ENCODE measurements at places on chromosomes 11 and 22. TPM values are rescaled to one million over a fixed set of nuclear protein-coding genes. Genes with fewer than 3 reads are reported as not detected.
A peak's percentile ranks its signal among the peaks of the same experiment; 100 is the strongest.

DNA sequence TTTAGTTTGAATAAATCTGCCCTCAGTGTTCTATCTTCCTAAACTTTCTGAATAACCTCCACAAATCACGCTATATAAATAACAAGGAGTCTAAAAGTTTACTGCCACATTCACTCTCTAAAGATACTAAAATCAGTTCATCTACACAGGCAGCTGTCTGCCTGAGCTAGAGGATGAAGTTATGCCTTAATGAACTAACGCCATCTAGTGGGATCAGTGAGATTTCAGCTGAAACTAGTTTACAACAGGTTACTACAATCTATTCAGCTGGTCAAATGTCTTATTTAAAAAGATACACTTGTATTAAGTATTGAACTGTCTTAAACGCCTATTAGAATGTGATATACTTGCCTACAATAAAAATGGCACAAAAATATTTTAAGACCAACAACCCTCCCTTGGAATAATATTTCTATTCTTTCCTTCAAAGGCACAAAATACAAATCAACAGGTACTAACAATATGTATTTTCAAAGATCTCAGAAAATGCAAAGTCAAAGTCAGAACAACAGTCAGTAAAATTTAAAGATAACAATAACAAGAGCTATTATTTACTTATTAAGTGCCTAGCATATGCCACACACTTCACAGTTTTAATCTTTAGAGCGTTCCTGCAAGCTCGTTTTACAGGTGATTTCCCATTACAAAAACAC is 84.1 kb downstream of the LARGE2 start:
- H3K4me3 ChIP-seq: no peak overlapping the region
- no peaks in the 10 kb centered on the region for H3K36me3 ChIP-seq
- no peaks in the 10 kb centered on the region for H3K27me3 ChIP-seq
- peak; percentile 77 for DNase-seq

GRCh38 chr11:2930704-2931419 is 1.6 kb upstream of the PHLDA2 start:
- no peaks in the 10 kb centered on the region for H3K27me3 ChIP-seq
- no peaks in the 10 kb centered on the region for H3K36me3 ChIP-seq
- no peaks in the 10 kb centered on the region for H3K4me1 ChIP-seq
- DNase-seq: peak; percentile 86

DNA sequence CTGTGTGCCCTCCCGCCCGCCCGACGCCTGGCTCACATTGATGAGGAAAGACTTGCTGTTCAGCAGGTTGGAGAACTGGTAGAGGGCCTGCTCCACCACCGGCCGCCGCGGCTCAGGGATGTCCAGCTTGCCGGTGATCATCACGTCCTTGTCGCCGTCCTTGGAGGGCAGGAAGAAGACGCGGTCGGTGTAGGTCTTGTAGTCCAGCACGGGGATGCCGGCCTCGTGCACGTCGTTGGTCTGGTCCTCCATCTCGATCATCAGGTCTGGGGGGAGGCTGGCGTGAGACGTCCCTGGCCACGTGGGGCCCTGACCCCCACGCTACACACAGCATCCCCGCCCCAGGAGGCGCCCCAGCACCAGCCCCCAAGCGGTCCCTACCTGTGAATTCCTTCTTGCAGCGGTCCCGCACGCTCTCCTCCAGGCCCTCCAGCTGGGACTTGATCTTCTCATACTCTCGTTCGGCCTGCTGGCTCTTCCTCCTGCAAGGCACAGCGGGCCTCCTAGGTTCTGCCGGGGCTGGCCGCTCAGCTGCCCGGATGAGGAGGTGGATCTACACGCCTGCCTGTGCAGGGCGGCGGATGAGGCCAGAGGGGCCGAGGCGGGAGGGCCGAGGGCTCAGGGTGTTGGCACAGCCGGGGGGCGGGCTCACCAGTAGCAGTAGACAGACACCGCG is 10.7 kb upstream of the MAPK11 start:
- H3K36me3 ChIP-seq: peaks cover 94% of the 10 kb centered on the region
- no peak for DNase-seq
- no peak overlapping the region for H3K4me3 ChIP-seq
- H3K27me3 ChIP-seq: no peaks in the 10 kb centered on the region
- no peak overlapping the region for H3K27ac ChIP-seq
- peaks cover 12% of the 10 kb centered on the region for H3K4me1 ChIP-seq

DNA sequence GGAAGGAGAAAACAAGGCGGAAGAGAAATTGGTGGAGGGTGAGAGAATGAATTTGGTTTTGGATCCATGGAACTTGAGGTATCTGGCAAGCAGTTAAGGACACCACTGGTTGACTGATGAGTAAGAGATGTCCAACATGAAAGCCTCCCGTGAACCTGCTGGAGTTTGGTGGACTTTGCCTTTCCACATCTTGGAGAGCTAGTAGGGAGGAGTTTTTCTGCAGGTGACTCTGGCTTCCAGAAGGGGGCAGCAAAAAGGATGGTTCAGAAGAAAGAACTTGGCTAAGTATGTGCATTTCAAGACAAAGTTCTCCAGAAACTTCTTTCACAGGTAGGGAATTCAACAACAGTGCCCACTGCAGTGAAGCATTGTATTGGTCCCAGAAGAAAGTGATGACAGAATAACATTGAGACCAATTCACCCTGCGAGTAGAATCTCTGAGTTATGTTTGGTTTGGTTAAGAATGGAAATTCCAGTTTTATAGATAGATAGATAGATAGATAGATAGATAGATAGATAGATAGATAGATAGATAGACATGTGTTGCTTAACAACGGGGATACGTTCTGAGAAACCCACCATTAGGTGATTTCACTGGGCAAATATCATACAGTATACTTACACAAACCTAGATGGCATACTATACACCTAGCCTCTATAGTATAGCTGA is 28.5 kb downstream of the DCDC1 start:
- no peaks in the 10 kb centered on the region for H3K4me1 ChIP-seq
- no peaks in the 10 kb centered on the region for H3K36me3 ChIP-seq
- H3K27me3 ChIP-seq: no peaks in the 10 kb centered on the region
- H3K27ac ChIP-seq: no peak overlapping the region

DNA sequence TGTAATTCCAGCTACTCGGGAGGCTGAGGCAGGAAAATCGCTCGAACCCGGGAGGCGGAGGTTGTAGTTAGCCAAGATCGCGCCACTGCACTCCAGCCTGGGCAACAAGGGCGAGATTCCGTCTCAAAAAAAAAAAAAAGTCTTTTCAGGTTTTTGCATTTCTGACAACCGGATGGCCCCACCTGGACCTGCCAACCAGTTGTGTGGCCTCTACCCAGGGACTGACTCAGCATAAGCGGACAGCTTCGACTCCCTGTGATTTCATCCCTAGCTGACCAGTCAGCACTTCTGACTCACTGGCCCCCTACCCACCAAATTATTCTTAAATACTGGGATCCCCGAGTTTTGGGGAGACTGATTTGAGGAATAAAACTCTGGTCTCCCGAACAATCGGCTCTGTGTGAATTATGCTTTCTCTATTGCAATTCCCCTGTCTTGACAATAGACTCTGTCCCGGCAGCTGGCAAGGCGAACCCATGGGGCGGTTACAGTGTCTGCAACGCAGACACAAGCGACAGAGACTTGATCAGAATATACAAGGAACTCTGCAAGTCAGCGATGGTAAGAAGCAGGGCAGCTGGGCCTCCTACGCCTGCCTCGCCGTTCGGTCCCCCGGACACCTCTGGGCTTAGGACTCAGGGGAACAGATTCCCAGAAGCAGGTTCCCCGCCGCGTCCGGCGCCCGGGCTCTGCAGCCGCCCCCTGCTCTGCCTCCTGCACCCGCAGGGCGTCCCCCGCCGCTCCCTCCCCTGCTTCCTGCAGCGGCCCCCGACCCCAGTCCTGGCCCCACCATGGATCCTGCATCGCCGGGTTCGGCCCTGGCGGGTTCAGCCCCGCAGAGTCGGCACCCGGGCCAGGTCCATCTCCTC is 741 bp upstream of the TALDO1 start:
- peak overlapping the region; percentile 64 for H3K4me3 ChIP-seq
- no peaks in the 10 kb centered on the region for H3K27me3 ChIP-seq
- no peaks in the 10 kb centered on the region for H3K36me3 ChIP-seq
- H3K4me1 ChIP-seq: peaks cover 11% of the 10 kb centered on the region

DNA sequence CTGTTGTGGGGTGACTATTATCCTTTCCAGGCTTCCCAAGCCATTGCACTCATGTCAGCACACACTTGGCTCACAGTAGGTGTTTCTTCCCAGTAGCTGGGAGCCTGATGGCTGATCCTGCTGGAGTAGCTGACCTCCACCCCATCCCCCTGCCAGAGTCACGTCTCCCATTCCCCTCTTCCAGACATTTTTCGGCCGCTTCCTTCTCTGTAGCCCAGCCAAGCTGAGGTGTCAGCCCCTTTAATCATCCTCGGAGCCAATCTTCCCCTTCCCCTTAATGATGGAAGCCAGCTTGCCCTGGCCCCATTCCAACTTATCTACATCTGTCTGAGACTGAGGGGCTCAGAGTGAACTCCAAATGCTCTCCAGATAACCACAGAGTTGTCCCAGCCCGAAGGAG is 550.7 kb downstream of the MN1 start:
- H3K27me3 ChIP-seq: no peaks in the 10 kb centered on the region
- no peaks in the 10 kb centered on the region for H3K4me1 ChIP-seq
- H3K4me3 ChIP-seq: no peak overlapping the region
- no peaks in the 10 kb centered on the region for H3K36me3 ChIP-seq
- DNase-seq: no peak
- no peak overlapping the region for H3K27ac ChIP-seq

GRCh38 chr11:22521226-22521625 is 104.4 kb downstream of the FANCF start:
- no peaks in the 10 kb centered on the region for H3K36me3 ChIP-seq
- peak; percentile 18 for DNase-seq
- no peak overlapping the region for H3K4me3 ChIP-seq

GRCh38 chr11:59292611-59293010 is 66.1 kb upstream of the OR5AN1 start:
- H3K36me3 ChIP-seq: no peaks in the 10 kb centered on the region
- H3K4me1 ChIP-seq: no peaks in the 10 kb centered on the region
- no peak overlapping the region for H3K4me3 ChIP-seq
- DNase-seq: no peak

DNA sequence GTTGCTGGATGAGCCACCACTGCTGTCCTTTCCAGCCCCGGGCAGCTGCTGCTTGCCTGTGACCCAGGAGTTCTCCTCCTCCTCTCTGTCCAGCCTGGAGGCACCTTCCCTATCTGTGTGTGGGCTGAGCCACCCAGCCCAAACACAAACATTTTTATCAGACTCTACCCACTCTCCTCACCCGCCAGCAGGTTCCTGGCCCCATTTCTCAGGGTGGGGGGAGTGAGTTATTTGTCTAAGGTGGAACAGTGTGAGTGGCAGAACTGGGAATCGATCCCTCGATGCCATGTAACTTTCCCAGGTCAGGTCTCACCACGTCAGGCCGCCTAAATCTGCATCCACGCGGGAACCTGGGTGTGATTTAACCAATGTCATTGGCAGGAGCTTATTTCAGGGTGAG is 20.8 kb upstream of the SMIM38 start:
- no peak overlapping the region for H3K27ac ChIP-seq
- H3K27me3 ChIP-seq: no peaks in the 10 kb centered on the region
- DNase-seq: peak; percentile 23
- no peak overlapping the region for H3K4me3 ChIP-seq
- H3K4me1 ChIP-seq: no peaks in the 10 kb centered on the region
- H3K36me3 ChIP-seq: no peaks in the 10 kb centered on the region

GRCh38 chr22:46050916-46051614 is 74.1 kb upstream of the WNT7B start:
- H3K4me3 ChIP-seq: no peak overlapping the region
- no peaks in the 10 kb centered on the region for H3K27me3 ChIP-seq
- H3K4me1 ChIP-seq: peaks cover 5% of the 10 kb centered on the region
- DNase-seq: no peak
- no peaks in the 10 kb centered on the region for H3K36me3 ChIP-seq
- no peak overlapping the region for H3K27ac ChIP-seq

- no peaks in the 10 kb centered on the region for H3K4me1 ChIP-seq
- DNase-seq: no peak
- no peak overlapping the region for H3K4me3 ChIP-seq
- H3K27me3 ChIP-seq: no peaks in the 10 kb centered on the region
- H3K36me3 ChIP-seq: no peaks in the 10 kb centered on the region
- H3K27ac ChIP-seq: no peak overlapping the region
Measured at GRCh38 chr11:129643031-129643721, 172.5 kb upstream of the TMEM45B start.

- DNase-seq: no peak
- H3K4me3 ChIP-seq: no peak overlapping the region
- H3K27me3 ChIP-seq: no peaks in the 10 kb centered on the region
- H3K4me1 ChIP-seq: peaks cover 7% of the 10 kb centered on the region
- H3K36me3 ChIP-seq: no peaks in the 10 kb centered on the region
Measured at GRCh38 chr11:122743097-122743741, 87.7 kb downstream of the UBASH3B start.

DNA sequence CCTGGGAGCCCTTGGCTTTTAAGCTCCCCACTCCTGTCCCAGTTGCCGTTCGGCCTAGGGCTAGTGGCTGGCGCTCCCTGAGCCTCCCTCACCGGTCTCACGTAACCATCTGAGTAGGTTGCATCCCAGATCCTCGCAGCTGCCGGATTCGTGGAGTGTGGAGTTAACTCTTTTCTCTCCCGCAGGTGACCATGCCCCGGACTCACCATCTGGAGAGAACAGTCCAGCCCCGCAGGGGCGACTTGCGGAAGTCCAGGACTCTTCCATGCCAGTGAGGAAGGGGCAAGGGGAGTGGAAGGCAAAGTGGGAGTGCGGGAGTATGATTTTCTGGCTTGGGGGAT is 902 bp downstream of the MUS81 start:
- peaks cover 3% of the 10 kb centered on the region for H3K4me1 ChIP-seq
- peak overlapping the region; percentile 64 for H3K4me3 ChIP-seq
- H3K27ac ChIP-seq: peak overlapping the region; percentile 95
- no peaks in the 10 kb centered on the region for H3K27me3 ChIP-seq

DNA sequence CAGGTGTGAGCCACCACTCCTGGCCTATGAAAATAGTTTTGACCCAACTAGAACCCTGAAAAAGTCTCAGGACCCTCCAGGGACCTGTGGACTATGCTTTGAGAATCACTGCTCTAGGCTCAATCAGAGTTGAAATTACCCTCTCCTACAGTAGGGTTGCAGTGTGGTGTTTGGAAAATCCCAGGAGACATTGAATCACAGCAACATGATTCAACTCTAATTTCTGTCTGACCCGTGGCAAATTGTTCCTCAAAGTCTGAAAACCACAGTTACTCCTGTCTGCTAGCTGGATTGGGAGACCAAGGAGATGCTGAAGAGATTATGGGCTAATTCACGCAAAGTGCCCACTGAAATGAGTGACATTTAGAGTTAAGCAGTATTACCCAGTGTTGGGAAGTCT is 5.4 kb upstream of the MTMR3 start:
- no peaks in the 10 kb centered on the region for H3K4me1 ChIP-seq
- DNase-seq: no peak
- no peaks in the 10 kb centered on the region for H3K27me3 ChIP-seq
- no peak overlapping the region for H3K4me3 ChIP-seq
- H3K36me3 ChIP-seq: no peaks in the 10 kb centered on the region

The OR52H1 gene
- polyA plus RNA-seq: not detected

The GAS2 gene
- polyA plus RNA-seq: 7.2 TPM

The SLN gene
- polyA plus RNA-seq: not detected

The PHRF1 gene
- polyA plus RNA-seq: 22.1 TPM

The GNG3 gene
- polyA plus RNA-seq: 9.0 TPM

The PRDM10 gene
- polyA plus RNA-seq: 3.4 TPM

The TEX54 gene
- 0.83 TPM for polyA plus RNA-seq

The ZDHHC8 gene
- polyA plus RNA-seq: 33.5 TPM

The BACE1 gene
- polyA plus RNA-seq: 9.4 TPM
